ENCODE measurements at places on chromosomes 11 and 22.

DNA sequence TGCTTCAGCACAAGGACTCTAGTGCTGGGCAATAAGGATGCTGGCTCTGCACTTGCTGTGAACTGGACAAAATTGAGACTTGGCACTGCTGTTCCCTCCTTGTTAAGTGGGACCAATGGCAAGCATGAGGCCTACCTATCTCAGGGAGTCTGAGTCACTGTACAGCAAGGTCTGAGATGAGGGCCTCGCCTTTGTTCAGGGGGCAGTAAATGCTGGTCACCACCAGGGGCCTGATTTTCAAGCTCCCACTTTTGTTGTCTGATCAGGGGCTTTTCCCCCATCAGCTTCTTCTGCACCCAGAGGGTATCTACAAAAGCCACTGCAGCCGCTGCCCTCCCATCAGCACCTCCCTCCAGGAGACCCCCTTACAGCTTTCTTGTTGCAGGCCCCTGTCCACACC lies 22.8 kb downstream of the DHCR7 start:
- no peak for ATAC-seq

DNA sequence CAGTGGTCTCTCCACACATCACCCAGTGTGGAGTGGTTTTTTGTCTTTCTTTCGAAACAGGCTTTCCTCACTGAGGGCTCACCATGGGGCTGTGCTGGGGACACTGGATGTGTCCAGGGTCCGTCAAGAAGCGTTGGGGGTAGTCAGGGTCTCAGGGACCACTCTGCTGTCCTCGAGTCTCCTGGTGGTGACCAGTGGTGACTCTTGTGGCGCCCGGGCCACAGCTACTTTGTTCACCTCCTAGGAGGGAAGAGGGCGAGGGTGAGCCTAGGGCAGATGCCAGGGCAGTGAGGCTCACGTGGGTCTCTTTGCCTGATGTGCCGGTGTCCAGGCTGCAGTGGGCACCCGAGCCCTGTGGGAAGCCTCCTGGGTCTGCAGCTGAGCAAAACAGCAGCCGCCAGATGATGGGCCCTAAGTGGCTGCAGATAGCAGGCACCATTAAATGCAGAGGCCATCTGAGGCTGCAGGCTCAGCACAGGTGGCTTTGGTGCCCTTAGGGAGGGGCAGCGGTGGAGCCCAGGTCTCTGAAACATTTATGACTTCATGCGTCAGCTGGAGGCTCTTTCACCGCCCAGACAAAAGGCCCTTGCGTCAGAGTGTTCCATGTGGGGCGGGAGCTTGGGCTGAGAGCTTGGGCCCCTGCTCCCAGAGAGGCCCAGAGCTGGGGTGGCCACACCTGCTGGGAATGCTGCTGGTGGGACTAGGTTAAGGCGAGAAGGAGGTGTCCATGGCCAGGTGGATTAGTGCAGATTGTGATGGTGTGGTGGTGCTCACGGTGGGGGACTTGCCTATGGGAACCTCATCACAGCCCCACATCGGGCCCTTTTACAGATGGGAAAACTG lies 29.5 kb downstream of the KCNQ1 start:
- no peak for ATAC-seq

DNA sequence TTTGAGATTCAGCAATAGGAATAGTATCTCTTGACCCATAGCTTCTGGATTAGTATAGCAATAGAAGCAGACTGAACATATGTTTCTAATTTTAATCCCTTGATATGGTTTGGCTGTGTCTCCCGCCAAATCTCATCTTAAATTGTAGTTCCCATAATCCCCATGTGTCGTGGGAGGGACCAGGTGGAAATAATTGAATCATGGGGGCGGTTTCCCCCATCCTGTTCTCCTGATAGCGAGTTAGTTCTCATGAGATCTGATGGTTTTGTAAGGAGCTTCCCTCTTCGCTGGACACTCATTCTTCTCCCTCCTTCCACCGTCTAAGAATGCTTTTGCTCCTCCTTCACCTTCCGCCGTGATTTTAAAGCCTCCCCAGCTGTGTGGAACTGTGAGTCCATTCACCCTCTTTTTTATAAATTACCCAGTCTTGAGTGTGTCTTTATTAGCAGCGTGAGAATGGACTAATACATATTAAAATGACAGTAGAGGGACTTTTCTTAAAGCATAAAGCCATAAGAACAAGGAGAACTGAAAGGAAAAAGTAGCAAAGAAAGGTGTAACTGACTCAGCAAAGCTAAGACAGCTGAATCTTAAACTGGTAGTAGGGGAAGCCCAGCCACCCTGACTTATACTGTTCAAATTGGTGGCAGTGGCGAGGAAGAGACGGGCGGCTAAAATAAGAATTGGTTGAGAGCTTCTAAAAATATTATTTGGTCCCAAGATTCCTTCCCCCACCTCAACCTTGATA lies 20.3 kb upstream of the SLN start:
- ATAC-seq = no peak

GRCh38 chr11:33988586-33989370 lies 62.8 kb upstream of the CAPRIN1 start:
- no peak for ATAC-seq

- ATAC-seq = no peak
Measured at GRCh38 chr22:28231441-28231840, 312.4 kb upstream of the PITPNB start.

- ATAC-seq = no peak
Measured at GRCh38 chr22:41927813-41928212, 1.2 kb upstream of the TNFRSF13C start.

- ATAC-seq = no peak
Measured at GRCh38 chr11:109088086-109088485, 333.9 kb upstream of the C11orf87 start.

DNA sequence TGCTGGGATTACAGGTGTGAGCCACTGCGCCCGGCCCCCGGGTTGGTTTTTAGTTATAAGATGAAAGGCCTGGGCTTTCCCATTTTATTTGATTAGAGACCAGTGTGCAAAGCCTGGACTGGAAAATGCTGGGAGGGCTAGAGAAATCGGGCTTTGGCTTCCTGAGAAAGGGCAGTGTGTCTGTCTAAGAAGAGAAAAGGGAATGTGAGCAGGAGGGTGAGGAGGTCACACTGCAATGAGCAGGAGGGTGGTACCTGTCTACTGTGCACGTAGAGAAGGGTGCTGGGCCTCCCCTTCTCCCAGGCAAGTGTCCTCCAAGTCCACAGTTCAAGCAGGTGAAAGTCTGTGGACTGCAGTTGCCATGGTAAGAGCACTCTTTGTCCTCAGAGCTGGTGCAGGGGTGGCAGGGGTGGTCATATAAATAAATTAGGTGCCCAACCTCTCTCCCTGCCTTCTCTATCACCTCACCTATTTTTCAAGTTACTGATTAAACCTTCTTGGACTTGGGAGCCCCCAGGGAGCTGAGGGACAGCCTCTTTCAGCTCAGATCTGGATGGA lies 30.8 kb downstream of the SLC5A1 start:
- ATAC-seq = no peak

DNA sequence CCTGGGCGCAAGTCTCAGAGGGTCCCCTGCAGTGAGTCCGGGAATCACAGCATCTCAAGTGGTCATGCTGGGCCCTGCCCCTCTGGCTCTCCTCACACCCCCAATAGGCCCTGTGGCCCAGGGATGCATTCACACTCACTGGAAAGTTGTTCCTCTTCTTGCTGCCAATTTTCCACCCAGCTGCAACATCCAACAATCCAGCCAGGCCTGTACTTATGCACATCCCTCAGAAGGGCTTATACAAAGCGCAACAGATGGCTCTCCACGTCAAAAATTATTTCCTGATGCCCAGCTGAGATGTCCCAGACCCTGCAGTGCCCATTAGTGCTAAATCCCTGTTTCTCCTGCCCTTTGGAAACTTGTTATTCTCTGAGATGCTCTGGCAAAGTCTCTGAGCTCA lies 407.8 kb upstream of the NARS2 start:
- no peak for ATAC-seq

DNA sequence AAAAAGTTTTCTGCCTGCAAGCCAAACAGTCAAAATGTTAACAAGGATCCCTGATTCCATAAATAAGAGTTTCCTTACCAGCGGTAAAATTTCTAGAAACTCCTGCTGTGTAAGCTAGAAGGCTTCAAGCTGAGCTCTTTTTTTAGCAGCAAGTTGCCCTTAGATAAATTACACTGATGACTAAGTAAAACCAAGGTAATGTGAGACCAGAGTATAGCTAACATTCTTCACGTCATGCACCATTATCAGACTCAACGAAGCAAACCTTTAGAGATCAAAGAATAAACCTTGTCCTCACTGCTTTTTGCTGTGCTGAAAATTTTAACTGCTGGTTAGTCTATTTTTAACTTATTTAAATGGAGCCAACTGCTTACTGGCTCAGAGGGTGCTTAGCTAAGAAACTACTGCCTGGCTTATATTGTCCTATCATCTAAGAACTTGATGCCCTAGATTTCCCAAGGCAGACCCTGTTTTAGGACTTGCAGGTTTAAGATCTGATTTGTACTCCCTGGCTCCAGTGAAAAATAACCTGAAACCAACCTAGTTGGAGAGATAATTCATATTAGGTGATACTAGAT lies 900.7 kb downstream of the JRKL start:
- no peak for ATAC-seq

- no peak for ATAC-seq
Measured at GRCh38 chr11:113245216-113245615, 69.2 kb upstream of the TTC12 start.

- ATAC-seq = no peak
Measured at GRCh38 chr11:128318856-128319474, 268.4 kb downstream of the ETS1 start.

- no peak for ATAC-seq
Measured at GRCh38 chr22:32911503-32911902, 110.0 kb downstream of the TIMP3 start.

DNA sequence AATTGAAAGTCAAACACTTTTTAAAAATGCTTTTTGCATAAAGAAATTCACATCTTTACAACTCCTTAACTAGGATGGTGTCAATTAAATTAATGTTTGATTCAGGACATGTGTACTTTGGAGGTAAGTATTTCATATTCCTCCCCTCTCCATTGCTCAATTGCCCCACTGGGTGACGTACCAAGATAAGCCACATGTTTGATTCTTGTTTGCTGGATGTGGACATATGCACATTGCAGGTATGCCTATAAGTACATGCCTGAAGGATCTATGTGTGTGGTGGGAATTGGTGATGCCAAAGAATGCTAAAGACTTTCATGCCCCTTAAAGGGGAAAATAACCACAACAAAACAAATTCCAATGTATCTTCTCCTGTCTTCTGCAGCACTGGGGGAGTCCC lies 5.8 kb downstream of the CD44 start:
- no peak for ATAC-seq

- no peak for ATAC-seq
Measured at GRCh38 chr11:96179905-96180304, 163.1 kb downstream of the MAML2 start.

GRCh38 chr22:33426451-33426850 lies 368.3 kb upstream of the SYN3 start:
- no peak for ATAC-seq

DNA sequence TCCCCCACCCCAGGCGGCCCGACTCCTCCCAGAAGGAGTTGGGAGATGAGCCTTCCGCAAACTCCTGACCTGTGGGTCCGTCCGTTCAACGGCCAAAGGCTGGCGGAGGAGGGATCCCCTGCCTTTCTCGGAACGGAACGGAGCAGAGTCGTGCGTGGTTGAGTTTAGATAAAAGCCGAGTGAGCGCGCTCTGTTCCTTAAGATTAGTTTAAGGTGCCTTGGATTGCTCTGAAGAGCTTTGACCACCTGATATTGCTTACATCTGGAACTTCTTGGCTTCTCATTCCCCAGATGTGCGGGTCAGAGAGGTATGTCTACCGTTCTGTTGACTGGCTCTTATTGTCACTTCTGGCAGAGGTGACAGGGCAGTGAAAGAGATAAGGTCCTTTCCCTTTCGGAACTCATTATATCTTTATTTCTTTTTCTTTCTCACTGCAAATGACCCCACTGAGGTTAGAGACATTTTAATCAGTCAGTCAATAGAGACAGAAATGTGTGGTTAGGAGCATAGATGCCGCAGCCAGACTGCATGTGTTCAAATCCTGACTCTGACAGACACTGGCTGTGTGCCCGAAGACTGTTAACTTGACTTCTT lies at the start of gene TRIM6:
Gene TRIM6 (plus strand): TSS at position 31 of the 595 bp plus-strand sequence. CDS start 261 bp downstream, at position 292.
- peak; percentile 67 for ATAC-seq

DNA sequence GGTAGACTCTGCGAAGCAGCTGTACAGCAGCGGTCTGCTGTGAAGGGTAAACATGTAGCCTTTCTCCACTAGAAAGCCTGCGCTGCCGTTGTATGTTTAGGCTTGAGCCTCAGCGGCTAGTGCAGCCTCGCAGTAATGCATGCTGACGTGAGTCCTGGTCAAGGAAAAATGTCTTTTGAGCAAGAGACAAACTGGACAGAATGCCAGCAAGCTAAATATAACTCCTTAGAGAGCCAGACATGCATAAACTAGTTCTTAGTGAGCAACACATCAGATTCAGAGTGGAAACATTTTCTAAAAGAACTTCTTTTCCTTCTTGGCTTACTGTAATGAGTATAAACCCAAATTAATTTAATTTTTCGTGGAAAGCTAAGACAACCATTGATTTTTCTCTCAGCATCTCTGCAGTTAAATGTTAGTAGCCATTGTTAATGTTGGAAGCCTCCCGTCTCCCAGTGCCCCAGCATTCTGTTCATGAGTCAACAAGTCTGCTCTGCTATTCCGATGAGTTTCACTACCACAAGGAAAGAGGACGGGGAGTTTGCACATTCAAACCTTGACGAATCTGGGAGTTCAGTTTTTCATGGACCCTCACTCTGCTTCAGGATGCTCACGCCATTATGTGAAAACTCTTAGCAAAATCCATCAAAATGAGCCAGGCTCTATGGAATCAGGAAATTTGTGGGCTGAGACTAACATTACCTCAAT lies 51.4 kb downstream of the JAM3 start:
- ATAC-seq = peak; percentile 87

- ATAC-seq = no peak
Measured at GRCh38 chr22:49431551-49431950, 396.1 kb downstream of the BRD1 start.

DNA sequence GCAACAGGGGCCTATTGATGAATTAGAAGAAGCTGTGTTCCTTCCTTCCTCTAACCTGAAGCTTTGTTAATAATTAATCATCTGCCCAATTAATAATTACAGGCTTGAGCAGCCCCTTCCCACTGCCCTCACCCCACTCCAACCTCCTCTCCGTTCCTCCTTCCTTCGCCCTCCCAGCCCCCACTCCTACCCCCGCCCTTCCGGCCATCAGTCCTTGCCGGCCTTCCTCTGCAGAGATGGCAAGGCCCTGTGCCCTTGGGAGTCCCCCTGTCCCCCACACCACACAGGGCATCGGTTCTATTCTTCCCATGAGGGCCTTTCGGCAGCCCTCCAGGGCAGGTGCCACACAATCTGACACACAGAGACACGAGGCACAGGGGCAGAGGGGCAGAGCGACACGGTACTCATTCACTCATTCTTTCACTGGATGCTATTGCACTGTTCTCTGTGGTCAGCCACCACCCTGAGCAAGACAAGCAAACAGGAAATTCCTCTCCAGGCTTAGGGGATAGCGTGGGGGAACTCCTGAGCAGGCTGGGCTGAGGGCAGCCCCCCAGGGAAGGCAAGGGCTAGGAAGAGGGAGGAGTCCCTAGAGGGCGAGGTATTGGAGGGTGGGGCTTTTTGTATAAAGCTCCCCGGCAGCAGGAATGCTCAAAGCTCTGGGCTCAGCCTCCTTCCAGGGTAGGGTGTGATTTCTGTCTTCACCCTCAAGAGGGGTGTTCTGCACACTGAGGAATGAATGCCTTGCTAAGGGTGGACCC lies 14.7 kb downstream of the MGAT3 start:
- peak; percentile 11 for ATAC-seq

GRCh38 chr11:121109916-121110586 lies 9.0 kb downstream of the TECTA start:
- ATAC-seq = no peak

Data from gastroesophageal sphincter (tissue), 4 donors.